NCI-H1436 (cell line): ENCODE measurements at places on chromosomes 2 and 18.
A peak's percentile ranks its signal among the peaks of the same experiment; 100 is the strongest.

DNA sequence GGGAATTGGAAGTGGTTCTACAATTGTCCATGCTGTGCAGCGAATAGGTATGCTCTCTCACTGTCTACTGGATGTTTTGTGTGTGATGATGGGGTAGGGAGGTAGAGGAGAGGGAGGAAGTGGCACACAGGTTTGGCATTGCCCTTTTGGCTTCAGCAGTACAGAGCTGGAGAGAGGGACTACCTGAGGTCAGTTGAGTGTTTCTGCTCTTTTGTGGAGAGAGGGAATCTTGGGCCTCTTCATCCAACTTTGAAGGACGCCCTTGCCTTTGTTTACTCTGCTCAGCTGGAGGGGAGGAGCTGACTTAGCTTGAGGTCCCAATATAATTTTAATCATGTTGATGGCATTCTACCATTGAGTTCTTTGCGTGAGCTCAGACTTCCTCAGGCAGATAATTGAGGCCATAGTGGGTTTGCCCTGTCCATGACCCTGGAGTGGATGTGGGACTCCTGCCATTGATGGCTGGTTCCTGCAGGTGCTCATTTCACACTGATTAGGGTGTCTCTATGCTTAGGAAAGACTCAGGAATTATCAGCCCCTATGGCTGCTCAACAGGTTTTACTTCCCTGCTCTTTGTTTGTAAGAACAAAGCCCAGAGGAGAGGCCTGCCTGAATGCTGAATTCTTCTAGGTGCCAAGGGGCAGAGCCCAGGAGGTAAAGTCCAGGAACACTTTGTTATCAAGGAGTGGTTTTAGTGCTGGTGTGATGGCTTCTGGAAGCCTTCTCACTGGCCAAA, 7.2 kb downstream of the RPIA start:
- DNase-seq = no peak

- DNase-seq = no peak
Observed at GRCh38 chr2:17328161-17328560, 190.1 kb downstream of the RAD51AP2 start.

DNA sequence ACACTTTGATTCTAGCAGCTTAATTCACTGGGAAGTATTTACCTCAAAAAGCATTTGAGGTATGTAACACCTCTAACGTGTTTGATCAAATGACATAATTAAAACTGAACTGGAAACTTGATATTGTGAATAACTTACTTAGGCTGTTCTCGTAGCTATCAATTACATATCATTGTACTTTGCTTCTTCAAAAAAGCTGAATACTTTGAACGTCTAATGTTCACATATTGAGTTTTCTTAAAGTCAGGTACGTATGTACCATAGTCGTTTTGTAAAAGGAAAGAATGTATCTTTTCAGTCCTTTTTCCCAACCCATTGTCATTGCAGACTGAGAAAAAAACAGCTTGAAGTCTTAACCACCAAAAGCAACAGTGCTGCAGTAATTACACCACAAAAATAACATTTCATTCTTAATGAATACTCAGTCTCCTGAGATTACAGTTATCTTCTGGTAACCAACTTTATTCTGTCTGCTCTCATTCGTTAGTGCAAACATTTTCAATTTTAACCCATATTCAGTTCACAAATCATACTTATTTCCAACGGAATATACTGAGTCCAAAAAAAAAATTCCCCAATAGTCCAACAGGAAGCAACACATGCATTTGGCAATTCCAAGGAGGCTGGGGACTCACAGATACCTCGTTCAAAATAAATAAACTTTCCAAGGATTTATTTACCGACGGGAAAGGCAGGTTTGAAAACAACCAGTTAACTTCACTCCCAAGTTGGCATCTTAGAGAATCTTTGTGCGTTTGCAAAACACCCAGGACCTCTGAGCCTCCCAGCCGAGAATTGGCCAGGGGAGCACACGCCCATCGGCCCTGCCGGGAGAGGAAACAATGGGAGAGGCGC, 1.1 kb downstream of the CHN1 start:
- peak; percentile 20 for DNase-seq

- no peak for DNase-seq
Observed at GRCh38 chr2:21029519-21029918, 14.4 kb downstream of the APOB start.

DNA sequence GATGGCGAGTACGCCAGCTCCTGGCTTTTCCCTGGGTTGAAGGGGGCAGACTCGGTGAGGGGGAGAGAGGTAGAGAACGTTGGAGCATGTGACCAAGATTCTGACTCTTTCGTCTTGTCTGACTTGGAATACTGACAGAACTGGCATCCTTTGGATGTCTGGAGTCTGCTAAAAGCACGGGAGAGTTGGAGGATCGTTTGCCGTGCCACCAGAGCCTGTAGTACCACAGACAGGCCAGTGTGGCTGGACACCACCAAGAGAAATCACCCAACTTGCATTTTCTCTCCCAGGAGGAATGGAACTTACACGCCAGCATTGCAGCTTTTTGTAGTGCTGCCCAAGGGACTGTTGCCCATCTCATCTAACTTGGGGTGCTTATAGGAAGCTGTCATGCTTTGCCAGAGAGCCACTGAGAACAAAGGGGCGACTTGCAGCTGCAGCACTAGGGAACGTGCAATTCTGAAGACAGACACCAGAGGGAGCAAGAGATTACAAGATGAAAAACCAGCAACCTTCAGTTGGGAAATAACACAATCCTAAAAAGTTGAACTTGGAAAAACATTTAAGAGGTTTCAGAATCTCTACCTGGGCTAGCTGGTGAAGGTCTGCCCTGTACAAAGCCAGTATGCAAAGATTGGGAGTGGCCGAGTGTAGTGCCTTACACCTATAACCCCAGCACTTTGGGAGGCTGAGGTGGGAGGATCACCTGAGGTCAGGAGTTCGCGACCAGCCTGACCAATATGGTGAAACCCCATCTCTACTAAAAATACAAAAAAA, 24.1 kb downstream of the PSMG2 start:
- peak; percentile 53 for DNase-seq

GRCh38 chr2:180203972-180204371, 196.9 kb upstream of the CWC22 start:
- no peak for DNase-seq

- no peak for DNase-seq
Observed at GRCh38 chr2:52456561-52457377, 1310.8 kb upstream of the CHAC2 start.

DNA sequence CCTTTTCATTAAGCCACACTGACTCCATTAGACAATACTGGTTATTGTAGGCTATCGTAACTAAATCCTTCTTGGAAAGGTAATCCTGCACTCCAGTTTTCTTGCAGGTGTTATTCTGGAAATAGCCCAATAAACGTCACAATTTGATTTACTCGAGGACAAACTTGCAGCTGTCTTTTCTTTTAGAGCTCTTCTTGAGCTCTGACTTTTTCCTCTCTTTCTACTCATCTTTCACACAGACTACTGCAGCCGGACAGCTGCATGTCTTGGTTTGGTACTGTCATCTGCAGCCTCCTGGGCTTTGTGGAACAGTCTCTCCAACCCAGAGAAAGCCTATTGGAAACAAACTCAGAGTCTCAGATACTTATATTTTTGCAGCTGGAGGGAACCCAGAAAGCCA, 23.0 kb upstream of the MSGN1 start:
- no peak for DNase-seq

DNA sequence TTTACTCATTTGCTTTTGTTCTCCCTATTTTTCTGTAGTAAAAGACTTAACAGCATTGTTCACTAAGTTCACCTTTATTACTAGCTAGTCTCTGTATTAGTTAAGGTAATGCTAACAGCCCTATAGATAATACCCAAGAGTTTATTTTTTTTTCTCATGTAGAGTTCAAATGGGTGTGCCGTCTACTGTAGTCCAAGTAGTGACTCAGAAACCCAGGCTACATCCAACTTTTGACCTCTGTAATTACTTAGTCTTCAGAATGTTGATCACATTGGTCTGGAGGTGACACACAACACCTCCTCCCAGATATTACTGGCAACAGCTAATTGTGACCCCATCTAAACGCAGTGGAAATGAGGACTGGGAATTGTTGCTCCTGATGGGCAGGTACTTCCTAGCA, 7.7 kb downstream of the COQ10B start:
- DNase-seq = no peak

GRCh38 chr2:40851661-40852060, 399.8 kb upstream of the SLC8A1 start:
- no peak for DNase-seq

DNA sequence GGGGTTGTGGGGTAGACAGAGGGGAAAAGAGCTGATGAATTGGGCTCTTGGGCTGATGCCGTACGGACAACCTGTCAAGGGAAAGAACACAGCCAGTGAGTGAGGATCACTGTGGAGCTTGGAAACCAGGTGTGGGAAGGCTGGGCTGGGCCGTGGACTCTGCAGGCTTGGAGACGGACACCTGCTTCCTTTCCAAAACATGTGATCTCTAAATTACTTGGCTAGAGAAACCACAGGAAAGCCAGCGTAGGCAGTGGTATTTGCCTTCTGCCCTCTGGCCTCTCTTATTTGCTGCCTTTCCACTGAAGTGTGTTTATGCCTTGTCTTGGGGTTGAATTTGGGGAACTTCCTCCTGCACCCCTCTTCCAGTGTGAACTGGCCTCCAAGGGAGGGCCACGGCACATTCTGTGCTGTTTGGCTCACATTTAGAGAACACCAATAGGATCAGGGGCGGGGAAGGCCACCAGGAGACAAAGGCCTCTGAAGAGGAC, 267.7 kb downstream of the PRKCE start:
- DNase-seq = no peak

DNA sequence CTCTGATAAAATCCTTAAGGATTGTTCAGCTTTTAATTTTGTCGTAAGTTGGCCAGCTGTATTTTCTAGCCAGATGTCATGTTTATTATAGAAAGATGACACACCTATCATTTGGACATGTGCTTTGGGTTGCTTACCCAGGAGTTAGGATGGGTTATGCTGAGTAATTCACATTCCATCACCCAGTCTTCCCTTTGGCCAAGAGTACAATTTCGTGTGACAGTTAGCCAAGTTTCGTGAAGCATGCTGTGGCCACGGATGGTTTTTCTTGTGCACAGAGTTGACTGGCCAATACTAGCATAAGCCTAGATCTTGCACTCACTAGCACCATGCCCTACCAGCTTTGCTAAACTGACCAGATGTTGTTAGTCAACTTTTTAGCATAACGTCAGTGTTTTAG, 5.8 kb downstream of the MAPRE3 start:
- no peak for DNase-seq

DNA sequence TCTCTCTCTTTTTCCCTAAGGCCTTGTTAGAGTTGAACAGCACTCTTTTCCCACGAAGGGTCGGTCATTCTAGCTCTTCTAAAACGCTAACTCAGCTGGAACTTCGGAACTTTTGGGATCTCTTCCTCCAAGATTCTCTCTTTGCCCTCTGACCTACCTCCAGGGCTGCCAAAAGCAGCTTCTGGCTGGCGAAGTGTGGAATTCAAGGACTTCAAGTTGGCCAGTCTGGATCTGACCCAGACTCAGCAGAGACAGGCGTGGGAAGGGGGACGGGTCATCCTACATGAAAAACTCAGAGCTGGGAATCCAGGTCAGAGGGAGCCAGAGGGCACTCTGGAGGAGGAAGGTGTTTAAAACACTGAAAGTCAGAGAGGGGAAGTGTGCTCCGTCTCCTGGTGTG, 305.5 kb upstream of the HDAC4 start:
- no peak for DNase-seq

DNA sequence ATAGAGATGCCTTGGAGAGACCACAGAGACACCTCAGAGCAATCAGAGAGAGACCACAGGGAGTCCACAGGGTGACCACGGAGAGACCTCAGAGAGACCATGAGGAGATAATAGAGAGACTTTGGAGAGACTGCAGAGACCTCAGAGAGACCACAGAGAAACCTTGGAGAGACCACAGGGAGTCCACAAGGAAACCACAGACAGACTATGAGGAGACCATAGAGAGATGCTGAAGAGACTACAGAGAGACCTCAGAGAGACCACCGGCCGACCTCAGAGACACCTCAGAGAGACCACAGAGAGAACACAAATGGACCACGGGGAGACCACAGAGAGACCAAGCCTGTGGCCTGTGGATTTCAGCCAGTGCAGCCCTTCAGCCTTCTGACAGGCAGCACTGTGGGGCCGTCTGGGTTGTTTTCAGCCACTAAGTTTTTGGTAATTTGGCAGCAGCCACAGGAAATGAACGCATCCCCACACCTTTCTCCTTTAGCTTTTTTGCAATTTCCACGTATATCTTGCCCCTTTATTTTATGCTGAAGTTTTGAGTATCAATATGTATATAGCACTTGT, 11.4 kb upstream of the TMEM18 start:
- DNase-seq = no peak

- DNase-seq = no peak
Observed at GRCh38 chr2:75493230-75493629, 67.5 kb downstream of the EVA1A start.

- no peak for DNase-seq
Observed at GRCh38 chr2:24926602-24927252, 6.7 kb upstream of the ADCY3 start.

- DNase-seq = no peak
Observed at GRCh38 chr18:42576124-42576523, 539.4 kb downstream of the RIT2 start.
